ENCODE measurements at places on chromosomes 7 and 10. TPM values are rescaled to one million over a fixed set of nuclear protein-coding genes. Genes with fewer than 3 reads are reported as not detected.

The TMEM213 gene
- polyA plus RNA-seq: 0.15 TPM

The NUTM2B gene
- polyA plus RNA-seq: 0.39 TPM

The BTBD16 gene
- polyA plus RNA-seq: 0.34 TPM

The OR6V1 gene
- polyA plus RNA-seq: not detected

The SPDYE11 gene
- not detected for polyA plus RNA-seq

All from adipose tissue (tissue), 3 donors.